ENCODE measurements at places on chromosomes 1 and 21.

DNA sequence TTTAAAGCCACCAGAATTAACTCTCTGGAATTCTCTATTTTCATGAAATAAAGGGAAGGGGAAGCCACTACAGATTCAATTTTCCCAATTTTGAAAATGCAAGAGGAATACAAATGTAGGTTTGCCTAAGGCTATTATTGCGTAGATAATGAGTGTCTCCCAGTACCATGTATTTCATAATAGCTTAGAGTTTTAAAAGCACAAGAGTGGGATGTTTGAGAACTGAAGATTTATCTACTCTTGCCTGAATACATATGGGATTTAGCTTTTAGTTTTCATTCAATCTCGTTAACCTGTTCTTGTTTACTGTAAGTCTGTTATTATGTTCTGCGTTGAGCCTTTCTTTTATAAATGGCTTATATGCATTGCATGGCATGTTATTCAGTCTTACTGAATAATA lies 795.1 kb downstream of the BRINP3 start:
- no peak for DNase-seq

GRCh38 chr1:10624256-10625050 lies 149.7 kb downstream of the PEX14 start:
- DNase-seq: no peak

- DNase-seq: no peak
These were observed 1.5 kb upstream of the TMEM200B start for GRCh38 chr1:29125237-29125641.

- DNase-seq: no peak
These were observed 40.0 kb downstream of the PDC start for GRCh38 chr1:186420923-186421322.

- no peak for DNase-seq
These were observed 26.5 kb downstream of the GDAP2 start for GRCh38 chr1:117902944-117903343.

DNA sequence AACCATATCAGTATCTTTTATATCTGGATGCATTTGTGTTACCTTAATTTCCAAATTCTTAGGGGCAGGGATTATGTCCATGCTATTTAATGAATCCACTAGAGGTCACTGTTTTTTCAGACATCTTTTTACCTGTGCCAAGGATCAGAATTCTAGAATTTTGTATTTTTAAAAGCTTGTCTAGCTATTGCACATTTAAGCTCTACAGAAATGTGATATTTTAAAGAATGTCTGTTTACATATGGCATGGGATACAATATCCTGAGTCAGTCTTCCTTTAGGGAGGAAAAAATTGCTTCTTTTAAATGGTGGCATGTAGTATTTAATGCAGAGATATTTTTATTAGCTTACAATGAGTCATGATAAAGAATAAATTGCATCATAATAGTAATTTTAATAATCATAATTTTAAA lies 11.3 kb downstream of the RPAP2 start:
- DNase-seq: no peak

DNA sequence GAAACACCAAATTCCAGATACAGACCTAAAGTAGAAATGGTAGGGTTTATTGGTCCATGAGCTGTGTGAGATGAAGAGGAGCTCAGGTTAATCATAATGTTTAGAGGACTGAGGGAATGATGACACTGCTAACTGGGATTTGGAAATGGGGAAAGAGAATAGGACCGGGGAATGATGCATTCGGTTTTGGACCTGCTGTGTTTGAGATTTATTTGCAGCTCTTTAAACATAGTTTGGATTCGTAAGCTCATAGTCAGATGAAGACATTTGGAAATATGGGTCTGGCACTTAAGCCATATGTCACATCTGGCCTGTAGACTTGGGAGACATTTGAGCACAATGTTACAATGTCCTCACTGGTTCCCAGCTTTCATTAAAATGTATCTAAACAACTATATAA lies 127.9 kb upstream of the DUSP10 start:
- DNase-seq: no peak

- DNase-seq: no peak
These were observed 4.8 kb upstream of the CHIA start for GRCh38 chr1:111285879-111286278.

DNA sequence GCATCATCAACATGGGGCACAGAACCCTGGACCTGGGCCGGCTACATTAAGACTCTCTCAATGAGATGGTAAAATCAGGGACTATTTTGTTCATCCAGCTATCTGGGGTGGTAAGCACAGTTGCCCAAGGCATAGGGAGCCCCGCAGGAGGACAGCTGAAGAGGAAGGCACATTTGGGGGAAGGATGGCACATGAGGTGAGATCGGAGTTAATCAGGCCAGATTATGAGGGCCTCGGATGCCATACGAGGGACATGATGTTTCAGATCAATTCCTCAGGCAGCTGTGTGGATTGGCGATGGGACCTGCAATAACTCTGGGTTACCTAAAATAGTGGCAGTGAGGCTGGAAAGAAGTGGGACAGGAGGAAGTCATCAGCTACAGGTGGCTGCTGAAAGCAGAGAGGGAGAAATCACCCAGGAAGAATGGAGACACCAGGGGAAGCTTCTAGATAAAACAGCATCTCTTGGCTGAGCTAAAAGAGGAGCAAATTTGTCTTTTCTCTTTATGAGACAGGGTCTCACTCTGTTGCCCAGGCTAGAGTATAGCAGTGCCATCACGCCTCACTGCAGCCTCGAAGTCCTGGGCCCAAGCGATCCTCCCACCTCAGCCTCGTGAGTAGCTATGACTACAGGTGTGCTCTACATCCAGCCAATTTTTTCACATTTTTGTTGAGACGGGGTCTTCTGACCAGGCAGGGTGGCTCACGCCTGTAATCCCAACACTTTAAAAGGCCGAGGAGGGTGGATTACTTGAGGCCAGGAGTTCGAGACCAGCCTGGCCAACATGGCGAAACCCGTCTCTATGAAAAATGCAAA lies 21.1 kb downstream of the TOMM20 start:
- no peak for DNase-seq

DNA sequence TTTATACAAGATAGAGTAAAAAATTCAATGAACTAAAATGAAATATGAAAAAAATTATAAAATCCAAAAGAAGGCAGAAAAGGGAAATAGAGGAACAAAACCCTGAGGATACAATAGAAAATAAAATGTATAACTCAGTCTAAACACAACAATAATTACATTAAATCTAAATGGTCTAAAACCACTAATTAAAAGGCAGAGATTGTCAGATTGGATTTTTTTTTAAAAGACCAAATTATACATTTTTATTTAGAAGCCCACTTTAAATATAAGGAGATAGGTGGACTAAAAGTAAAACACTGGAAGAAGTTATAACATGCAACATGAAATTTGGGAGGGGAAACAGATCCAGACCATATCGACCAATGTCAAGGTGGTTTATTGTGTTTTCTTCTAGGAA lies 95.2 kb downstream of the CATSPERE start:
- DNase-seq: no peak

- peak; percentile 78 for DNase-seq
These were observed 3.1 kb downstream of the SMIM1 start for GRCh38 chr1:3775490-3776230.

- DNase-seq: no peak
These were observed 2.5 kb downstream of the ILDR2 start for GRCh38 chr1:166972826-166973225.

DNA sequence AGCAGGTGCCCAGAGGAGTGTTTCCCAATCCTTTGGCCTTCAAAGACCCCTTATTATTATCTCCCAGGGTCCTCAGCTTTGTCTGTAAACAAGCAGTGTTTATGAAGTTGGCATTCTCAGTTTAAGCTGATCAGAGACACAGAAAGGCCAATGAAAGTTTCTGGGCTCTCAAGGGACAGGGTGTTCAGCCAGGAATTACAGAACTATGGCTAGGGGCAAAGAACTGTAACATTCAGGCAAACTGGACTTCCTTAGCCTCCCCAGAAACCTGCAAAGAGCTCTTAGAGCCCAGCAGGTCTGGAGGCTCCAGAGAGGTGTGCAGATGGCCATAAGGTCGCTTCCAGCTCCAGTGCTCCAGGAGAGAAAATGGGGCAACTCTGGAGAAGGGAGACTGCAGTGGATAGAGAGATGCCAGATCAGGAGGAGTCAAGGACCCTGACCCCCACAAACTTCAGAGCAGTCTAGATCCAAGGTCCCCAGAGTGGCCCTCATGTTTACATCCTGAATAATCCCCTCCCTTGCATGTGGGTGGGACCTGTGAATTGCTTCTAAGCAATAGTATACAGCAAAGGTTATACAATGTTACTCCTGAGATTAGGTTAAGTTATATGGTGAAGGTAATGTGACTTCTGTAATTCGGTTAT lies 6.2 kb downstream of the ECHDC2 start:
- DNase-seq: no peak

- DNase-seq: no peak
These were observed 544.0 kb downstream of the LMO4 start for GRCh38 chr1:87872692-87873091.

GRCh38 chr1:198359024-198359653 lies 181.3 kb downstream of the ATP6V1G3 start:
- DNase-seq: no peak

DNA sequence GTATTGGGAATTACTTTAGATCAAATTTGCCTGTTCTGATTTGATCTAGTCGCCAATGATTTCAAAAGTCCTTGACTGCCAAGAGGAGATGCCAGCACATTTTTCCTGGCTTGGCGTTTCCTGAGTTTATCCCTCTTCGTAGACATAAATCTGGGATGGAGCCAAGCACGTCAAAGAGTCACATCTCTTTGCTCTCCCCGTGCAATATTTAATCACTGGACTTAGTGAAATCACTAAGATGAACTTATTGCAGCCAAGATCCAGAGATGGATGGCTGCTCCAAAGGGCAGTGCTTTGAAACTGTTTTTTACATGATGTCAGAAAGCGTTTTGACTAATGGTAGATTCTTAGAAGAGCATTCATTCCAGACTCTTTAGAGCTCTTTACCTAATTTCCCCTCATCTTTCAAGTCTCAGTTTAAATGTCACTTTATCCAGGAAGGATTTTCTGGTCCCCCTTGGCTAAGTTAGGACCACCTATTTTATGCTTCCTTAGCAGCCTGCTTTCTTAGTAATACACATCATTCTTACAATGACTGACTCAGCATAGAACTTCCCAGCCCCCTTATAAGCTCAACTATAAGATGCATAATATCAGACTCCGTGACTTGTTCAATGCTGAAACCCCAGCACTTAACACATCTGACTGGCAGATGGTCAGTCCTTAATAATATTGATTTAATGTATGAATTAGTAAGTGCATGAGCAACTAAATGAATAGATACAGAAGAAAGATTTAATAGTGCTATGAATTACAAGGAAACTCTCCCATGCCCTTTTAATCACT lies 94.4 kb upstream of the GREM2 start:
- DNase-seq: no peak

- peak; percentile 41 for DNase-seq
These were observed 63.4 kb upstream of the COA6 start for GRCh38 chr1:234309598-234310459.

- DNase-seq: no peak
These were observed 24.8 kb upstream of the ELOA start for GRCh38 chr1:23718482-23718881.

GRCh38 chr1:233512538-233512937 lies 101.4 kb upstream of the KCNK1 start:
- no peak for DNase-seq

DNA sequence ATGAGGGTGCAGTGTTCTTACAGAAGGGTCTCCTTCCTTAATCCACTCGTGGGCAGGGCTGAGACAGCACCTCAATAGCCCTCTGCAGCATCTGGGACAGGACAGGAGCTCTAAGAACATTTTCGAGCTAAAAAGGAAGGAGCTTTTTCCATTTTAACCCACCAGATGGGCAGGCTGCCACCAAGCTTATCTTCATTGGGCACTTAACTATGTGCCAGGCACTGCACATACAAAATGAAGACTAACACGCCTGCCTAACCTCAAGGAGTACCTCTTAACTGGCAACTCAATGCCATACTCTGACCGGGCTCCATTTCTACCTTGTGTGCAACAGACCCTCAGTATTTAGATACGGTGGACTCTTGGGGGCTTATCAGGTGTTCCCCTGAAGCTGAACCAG lies 48.2 kb downstream of the SSBP3 start:
- no peak for DNase-seq

DNA sequence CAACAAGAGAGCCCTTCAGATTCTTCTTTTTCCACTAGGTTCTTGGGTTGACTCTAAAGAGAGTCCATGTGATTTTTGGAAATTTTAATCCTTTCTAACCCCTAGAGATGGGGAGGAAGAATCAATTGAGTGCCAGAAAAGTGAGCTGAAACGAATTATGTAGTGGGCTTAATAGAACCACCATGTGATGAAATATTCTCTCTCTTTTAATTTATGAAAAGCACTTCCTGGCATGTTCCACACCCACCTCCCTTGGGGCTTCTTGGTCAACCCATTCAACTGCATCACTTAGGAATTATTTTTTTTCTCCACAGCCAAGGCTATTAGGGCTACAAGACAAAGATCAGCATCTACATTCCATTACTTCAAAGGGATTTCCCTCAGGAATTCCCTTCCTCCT lies 79.6 kb downstream of the ZC3H11B start:
- no peak for DNase-seq

DNA sequence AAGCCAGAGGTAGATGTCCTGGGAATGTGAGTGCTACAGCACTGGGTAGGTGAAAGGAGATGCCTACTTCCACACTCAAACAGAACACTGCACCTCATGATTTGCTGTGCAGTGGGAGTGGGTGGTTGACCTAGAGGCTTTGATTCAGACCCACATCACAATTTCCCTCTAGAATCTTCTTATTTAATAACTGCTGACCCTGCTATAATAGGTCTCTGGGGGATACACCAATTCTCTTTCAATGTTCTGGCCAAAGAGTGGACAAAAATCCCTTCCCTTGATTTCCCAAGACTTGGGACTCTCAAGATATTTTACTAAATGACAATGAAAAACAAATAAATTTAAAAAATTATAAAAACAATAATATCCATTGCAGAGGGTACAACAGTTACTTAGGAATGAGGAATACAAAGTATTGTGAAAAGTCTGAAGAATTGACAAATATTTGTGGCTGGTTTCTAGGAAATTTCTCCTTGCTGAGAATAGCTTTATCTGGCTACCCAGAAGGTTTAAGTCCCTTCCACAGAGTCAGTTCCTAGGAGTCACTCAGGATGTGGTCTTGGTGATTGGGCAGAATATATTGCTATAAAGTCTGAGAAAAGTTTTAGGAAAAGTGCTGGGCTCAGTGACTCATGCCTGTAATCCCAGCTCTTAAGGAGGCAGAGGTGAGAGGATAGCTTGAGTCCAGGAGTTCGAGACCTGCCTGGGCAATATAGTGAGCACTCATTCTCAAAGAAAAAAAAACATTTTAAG lies 2.4 kb upstream of the FCGR2A start:
- DNase-seq: no peak

- DNase-seq: no peak
These were observed 2.4 kb upstream of the KRTAP10-11 start for GRCh38 chr21:44643741-44644310.

- DNase-seq: no peak
These were observed 236.9 kb downstream of the SIPA1L2 start for GRCh38 chr1:232393010-232393409.

GRCh38 chr1:100353071-100353801 lies 930 bp downstream of the CDC14A start:
- peak; percentile 50 for DNase-seq

- no peak for DNase-seq
These were observed 60.4 kb downstream of the CYYR1 start for GRCh38 chr21:26512664-26513063.

GRCh38 chr1:39896909-39897685 lies 4.6 kb downstream of the MYCL start:
- no peak for DNase-seq

Measured in left colon (tissue), 2 donors.